Cerebellum (tissue), 4 donors: ENCODE measurements at places on chromosomes 16 and 17. TPM values are rescaled to one million over a fixed set of nuclear protein-coding genes. Genes with fewer than 3 reads are reported as not detected.

CDH5 gene
- total RNA-seq, result 13.4 TPM

DNA sequence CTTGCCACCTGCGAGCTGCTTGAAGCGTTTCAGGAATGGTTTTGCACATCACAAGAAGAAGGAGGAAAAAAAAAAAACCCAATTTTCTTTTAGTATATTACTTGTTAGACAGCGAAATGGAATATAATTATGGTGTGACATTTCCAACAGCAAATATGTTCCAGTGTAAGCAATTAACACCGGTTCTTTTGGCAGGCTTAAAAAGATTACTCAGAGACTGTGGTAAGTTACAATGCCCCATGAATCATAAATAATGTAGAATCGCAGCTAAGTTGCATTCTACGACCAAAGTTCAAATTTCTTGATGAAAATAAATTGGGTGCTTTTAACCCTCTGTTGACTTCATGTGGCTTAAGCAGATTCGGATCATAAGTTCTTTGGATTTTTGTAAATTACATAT, 245.2 kb downstream of the XYLT1 start:
- no peak for DNase-seq

GRCh38 chr17:60327134-60327900, 64.6 kb downstream of the USP32 start:
- DNase-seq, result no peak

DNA sequence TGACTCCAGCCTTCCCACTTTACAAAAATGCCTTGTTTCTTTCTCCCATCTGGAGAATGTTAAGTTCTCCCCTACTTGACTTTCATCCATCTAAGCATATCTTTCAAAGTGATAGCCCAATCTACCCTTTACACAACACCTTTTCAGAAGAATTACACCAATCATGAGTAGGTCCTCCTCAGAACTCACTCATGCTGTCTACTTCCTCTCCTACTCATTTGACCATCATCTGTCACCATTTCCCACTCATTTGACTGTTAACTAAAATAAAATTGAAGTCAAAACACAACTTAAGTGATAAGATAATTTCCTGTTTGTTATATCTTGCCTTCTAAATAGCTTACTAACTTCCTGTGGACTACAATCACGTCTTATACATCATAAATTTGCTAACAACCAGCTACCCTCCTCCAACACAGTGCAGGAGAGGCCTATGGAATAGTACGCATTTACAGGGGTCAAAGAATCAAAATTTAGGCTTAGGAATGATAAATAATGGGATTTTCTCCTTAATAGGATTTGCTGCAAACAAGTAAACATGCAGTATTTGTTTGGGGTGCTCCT, 16.1 kb downstream of the KCNJ16 start:
- DNase-seq, result no peak
